A549 treated with Hydrocortisone at 1 μM for 4 hours (cell line): ENCODE measurements at places on chromosomes 5 and 9. TPM values are rescaled to one million over a fixed set of nuclear protein-coding genes. Genes with fewer than 3 reads are reported as not detected.

Gene CKMT2
- total RNA-seq = not detected in 5 replicates

Gene RMRP
- total RNA-seq = 8.7 to 24.4 TPM (median 17.9 TPM) in 4 of 5 replicates, not detected in the other

Gene PCDHGC5
- total RNA-seq = 0.02 TPM in 1 of 5 replicates, not detected in the others

Gene SLC25A2
- not detected in 5 replicates for total RNA-seq

Gene STKLD1
- total RNA-seq = 0.53 to 1.2 TPM (median 0.81 TPM) in 5 replicates

Gene ALAD
- 12.8 to 17.9 TPM (median 14.5 TPM) in 5 replicates for total RNA-seq

Gene SH3PXD2B
- 15.3 to 20.0 TPM (median 18.8 TPM) in 5 replicates for total RNA-seq

Gene BNC2
- total RNA-seq = 4.9 to 7.1 TPM (median 5.8 TPM) in 5 replicates

Gene CCDC127
- 5.9 to 6.5 TPM (median 6.3 TPM) in 5 replicates for total RNA-seq

Gene FYB1
- 9.0 to 18.2 TPM (median 12.5 TPM) in 5 replicates for total RNA-seq

Gene FGF10
- total RNA-seq = not detected in 5 replicates

Gene PCDHGA4
- 0.06 to 0.16 TPM (median 0.12 TPM) in 4 of 5 replicates, not detected in the other for total RNA-seq

Gene NR4A3
- 1.7 to 2.3 TPM (median 2.0 TPM) in 5 replicates for total RNA-seq

Gene CDKN2B-AS1
- total RNA-seq = not detected in 5 replicates

Gene EGFL7
- total RNA-seq = 35.0 to 59.2 TPM (median 54.3 TPM) in 5 replicates

Gene SLC27A4
- total RNA-seq = 43.0 to 51.7 TPM (median 44.7 TPM) in 5 replicates

Gene WDR31
- total RNA-seq = 0.90 to 1.5 TPM (median 1.1 TPM) in 5 replicates
